ENCODE measurements at places on chromosomes 11 and 22.

DNA sequence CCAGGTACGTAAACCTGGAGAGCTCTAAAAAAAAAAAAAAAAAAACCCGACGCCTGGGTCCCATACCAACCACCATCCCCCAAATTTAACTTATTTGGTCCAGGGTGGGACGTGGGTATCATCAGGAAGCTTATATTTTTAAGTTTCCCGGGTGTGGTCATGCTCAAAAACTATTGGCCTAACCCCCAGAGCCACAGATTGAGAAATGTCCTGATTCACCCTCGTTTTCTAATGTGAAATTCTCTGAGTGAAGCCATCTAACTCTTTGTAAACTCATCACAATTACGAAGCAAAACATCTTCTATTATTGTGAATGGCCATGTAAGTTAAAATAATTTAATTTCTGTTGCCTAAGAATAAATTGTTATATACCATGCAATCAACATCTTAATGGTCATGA is 29.6 kb downstream of the PAK1 start:
- no peak for DNase-seq

DNA sequence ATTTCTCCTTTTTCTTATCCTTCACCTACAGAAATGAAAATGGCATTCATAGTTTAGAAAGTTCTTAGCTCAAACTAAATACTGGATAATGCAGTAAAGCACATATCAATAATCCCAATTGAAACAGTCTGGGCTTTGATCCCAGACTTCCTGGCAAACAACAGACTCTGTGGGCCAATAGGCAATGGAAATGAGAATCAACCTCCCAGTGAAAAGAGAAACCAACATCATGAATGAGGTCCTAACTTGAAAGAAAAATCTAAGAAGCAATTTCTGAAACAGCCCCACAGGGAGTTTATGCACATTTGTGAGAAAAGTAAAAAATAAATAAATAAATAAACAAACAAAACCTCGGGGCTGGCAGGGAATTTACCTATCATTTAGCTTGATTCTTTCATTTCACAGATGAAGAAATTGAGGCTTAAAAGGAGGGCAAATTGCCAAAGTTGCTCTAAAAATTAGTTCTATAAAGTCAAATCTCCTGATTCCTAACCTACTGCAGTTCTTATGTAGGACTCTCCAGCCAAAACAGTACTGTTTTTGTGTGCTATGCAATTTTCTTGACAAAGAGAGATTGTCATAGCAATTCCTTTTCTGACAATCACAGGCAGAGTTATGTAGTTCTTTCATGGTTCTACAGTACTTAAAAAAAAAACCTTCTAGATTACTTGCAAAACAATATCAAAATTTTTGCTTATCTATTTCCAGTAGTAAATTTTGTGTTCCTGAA is 265.8 kb downstream of the GRM5 start:
- DNase-seq: peak; percentile 61

DNA sequence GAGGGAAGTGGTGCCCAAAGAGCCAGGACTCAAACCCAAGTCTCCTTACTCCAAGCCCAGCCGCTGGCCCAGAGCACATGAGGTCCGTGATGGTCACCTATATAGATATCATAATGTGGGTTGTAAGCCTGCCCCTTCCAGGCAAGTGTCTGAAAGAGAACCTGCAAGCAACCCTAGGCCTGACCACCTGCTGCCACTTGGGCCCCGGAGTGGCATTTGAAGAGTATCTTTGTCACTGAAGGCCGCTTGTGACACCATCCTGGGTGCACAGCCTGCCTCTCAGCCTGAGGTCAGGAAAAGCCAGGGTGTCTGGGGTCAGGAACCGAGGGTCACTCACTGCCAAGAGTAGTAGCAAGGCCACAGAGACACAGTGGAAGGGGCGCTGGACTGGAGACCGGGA is 32.4 kb downstream of the OTOG start:
- DNase-seq: peak; percentile 15

DNA sequence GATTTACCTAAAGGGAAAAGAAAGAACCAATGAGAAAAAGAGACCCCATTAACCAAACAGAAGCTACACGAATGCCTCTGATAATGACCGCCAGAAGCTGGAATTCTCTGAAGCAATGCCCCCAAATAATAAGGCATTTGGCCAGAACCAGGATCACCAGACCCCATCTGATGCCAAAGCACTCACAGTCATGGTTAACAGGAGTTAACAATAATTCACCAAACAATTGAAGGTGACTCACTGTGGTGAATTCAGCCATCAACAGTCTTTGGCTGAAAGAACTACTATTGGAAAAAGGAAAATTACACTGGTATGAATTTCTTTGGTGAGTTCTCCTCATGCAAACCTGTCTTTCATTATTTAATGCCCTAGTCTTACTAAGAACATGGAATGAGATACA is 21.9 kb upstream of the NFRKB start:
- no peak for DNase-seq

DNA sequence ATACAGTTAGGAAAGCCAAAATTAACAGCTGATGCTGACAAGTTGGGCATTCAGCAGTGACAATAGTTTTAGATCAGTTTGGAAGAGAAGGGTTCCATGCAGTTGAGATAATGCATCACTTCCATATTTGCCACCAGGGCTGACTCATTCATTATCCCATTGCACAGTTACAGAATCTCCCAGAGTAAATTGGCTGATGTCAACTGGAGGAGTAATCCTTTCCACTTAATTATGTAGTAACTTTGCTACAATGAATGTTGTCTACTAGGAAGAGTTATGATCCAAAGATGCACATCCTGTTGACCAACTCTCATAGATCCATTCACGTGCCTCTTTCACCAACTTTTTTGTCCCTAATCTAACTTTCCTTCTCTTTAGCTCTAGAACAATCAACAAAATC is 123.3 kb upstream of the LUZP2 start:
- no peak for DNase-seq

DNA sequence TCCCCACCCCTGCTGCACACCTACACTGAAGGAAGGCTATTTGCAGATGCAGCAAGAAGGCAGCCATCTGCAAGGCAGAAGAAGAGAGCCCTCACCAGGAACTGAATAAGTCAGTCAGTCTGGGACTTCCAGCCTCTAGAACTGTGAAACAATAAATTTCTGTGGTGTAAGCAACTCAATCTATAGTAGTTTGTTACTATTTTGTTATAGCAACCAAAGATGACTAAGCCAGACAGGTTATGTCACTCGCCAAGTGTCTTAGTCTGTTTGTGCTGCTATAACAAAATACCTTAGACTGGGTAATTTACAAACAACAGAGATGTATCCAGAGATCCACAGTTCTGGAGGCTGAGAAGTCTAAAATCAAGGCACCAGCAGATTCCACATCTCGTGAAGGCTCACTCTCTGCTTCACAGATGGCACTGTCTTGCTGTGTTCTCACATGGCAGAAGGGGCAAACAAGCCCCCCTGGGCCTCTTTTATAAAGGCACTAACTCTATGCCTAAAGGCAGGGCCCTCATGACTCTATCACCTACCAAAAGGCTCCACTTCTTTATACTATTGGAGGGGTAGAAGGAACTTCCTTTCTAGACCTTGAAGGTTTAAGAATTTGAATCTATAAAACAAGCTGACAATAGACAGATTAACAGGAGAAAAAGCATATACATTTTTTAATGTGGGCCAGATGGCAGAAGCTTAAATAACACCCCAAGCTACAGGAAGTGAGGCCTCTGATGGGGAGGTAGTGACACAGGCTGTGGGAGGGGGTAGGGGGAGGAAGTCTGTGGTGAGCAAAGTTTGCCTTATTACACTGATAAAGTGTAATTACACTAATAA is 12.3 kb downstream of the APOL6 start:
- DNase-seq: no peak

DNA sequence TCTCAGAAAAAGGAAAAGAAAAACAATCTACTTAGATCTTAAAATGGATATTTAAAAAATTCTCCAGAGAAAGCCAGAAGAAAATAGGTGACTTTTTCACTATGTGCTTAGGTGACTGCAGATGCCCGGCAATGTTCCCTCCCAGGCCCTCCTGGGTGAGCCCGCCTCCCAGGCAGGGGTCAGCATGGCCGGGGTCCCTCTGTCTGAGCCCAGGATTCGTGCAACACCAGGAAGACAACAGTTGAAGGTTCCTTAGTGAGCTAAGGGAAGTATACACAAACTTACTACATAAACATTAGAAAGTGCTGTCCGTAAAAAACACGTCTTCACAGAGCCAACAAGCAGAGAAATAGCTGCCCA is 11.6 kb downstream of the MAPK8IP2 start:
- no peak for DNase-seq

DNA sequence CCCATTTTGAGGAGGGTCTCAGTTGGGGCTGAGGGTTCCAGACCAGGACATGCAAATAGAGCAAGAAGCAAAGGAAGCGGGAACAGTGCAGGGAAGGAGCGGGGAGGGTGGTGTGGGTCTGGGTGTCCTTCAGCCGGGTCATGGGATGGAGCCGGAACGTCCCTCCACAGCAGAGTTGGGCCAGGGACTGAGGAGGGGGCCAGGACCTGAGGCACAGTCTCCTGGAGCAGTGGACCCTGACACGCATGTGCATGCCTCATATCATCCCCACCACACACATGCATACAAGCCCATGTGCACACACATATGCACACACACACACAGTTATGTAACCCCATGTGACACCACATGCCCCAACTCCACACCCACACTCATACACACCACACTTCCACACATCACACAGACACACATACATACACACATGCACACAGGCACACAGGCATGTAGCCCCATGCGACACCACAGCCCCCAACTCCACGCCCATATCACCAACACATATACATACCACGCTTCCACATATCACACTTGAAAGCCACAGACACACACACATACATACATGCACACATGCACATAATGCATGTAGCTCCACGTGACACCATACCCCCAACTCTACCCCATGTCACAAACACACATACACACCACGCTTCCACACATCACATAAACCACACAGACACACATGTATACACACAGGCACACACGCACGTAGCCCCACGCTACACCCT is 1026.6 kb downstream of the BRD1 start:
- DNase-seq: no peak

GRCh38 chr11:111443640-111444039 is 64.6 kb upstream of the POU2AF1 start:
- DNase-seq: no peak

Measured in femur (tissue), 1 donor.